Fibroblast of the aortic adventitia (primary cell): ENCODE measurements at places on chromosomes 5 and 9.

DNA sequence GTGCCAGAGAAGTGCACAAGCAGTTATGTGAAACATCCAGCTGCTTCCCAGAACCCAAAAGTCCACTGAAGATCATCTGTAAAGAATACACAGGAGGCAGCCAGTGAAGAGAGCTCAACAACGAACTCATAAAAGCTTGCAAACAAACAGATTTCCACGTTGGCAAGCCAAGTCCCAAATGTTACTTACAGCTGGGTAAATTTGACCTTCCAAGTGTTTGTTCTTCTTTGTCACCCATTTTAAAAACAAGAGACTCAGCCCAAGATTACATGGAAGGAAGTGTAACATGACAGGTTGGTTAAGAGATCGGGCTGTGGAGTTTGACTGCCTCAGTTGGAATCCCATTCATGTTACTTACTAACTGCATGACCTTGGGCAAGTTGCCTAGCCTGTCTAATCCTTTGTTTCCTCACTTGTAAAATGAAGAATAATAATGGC is 174.9 kb upstream of the PAPPA start:
- peak; percentile 81 for DNase-seq

DNA sequence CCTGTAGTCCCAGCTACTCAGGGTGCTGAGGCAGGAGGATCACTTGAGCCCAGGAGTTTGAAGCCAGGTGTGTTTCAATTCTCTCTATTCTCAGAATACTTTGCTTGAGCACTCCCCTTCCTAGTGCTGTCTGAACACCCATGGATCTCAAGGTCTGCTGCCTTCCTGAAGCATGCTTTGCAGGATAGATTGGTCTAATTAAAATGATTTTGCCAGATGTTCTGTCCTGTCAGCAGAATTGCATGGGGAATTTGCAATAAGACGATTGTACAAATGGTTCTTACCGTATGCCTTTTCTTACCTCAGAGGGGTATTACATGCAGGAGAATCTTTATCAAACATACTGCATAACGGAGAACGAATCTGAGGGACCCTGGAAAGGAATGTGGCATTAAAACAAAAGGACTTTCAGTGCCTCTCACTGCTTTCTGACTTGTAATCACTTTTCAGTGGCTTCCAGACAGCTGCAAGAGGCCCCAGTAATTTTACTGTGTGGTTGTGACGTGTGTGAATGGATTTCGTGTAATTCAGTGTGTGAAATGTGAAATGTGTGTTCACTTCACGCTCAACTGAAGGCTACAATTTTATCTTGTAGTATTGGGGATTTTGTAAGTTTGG is 587.2 kb upstream of the SEMA6A start:
- DNase-seq, result no peak

DNA sequence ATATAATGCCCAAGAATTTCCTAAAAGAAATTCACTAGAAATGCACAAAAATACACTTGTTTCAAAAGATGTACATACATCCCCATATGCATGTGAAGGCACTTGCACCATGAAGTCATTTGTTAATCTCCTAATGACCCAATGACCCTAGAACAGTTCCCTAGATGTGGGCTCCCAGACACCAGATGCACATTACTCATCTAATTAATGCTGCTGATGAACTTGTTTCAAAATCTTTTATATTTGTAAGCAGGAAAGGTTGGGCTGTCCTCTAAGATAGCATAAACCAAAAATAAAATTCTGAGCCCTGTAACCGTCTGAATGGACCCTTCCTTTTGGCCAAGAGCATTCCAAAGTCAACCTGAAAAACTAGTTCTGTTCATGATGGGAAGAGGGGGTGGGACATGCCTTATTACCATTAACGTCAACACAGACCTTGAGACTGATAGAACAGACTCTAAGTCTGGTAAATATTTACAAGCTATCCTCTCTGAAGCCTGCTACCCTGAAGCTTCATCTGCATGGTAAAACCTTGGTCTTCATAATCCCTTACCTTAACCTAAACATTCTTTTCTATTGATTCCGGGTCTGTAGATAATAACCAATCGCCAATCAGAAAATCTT is 91.0 kb upstream of the DAPK1 start:
- no peak for DNase-seq

- DNase-seq, result no peak
Measured at GRCh38 chr5:164832516-164832915, 1327.1 kb downstream of the MAT2B start.

GRCh38 chr5:132301344-132302271 is 7.4 kb downstream of the SLC22A4 start:
- no peak for DNase-seq

DNA sequence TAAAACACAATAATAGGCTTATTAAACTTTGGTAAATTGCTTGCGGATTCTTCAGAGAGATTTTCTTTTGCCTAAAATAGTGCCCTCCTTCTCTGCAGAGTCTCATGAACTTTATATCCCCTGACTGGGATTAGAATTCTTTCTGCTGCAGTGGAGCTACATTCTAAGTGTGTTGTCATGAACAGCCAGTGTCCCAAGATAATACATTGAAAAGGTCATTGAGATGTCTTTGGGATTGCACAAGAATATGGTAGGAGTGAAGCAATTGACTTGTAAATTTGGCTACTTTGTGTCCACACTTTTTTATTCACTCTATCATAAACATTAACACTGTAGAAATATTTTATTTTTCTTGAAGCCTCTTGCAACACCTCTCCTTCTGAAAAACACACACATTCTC is 604.5 kb downstream of the GABRG2 start:
- DNase-seq, result no peak

- DNase-seq, result peak; percentile 22
Measured at GRCh38 chr5:132176987-132177386, 50.7 kb downstream of the P4HA2 start.

DNA sequence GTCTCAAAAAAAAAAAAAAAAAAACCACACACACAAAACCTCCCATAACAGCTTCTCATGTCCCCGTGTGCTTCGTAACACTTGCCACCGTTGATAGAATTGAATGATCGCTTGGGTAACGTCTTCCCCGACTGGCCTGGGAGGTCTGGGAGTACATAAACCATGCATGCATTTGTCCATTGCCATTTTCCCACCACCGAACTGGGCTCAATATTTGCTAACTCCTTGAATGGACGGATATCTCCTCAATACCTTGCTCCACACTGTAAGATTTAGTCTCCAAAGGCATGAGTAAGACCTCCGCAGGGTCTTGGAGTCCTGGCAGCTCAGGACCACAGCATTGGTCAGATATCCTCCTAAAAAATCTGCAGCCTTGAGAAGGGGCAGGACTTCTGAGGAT is 3.2 kb upstream of the P4HA2 start:
- no peak for DNase-seq

- DNase-seq, result no peak
Measured at GRCh38 chr5:125137535-125137934, 391.1 kb upstream of the ZNF608 start.

GRCh38 chr9:135065151-135065550 is 22.3 kb upstream of the OLFM1 start:
- DNase-seq, result no peak

- DNase-seq, result no peak
Measured at GRCh38 chr9:1179366-1179765, 129.2 kb downstream of the DMRT2 start.

- DNase-seq, result no peak
Measured at GRCh38 chr5:175223291-175223690, 220.7 kb downstream of the DRD1 start.

DNA sequence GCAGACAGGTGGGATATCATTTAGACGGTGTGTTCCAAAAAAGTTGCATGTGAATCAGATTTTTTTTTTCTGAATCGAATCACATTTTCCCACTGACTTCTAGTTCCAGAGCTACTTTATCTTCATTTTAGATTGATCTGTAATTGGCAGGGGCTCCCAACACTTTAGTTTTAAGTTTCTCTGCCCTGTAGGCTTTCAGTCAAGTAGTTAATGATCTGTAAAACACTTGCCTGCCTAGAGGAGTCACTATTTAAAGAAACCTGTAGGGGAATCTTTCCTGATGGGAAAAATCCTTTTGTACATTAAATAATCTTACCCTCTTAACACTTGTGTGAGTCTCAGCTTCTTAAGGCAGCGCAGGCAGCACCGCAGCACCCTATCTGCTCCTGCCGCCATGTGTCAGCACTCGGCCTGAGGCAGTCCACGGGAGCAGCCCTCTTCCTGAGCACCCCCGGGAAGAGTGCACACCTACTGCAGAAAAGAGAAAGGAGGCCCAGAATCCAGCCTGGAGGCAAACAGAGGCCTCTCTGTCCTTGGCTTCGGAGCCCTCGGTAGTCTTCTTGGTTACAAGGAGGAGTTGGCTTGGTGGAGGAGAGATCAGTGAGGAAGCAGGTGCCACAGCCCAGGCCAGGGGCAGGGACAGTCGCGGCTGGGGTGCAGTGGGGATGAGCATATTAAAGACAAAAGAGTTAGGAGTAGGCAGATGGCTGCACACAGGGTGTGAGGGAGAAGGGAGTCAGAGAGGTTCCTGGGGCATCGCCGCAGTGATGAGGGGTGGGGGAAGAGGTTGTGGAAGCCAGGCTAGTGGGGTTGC is 209.3 kb downstream of the GAPVD1 start:
- no peak for DNase-seq

DNA sequence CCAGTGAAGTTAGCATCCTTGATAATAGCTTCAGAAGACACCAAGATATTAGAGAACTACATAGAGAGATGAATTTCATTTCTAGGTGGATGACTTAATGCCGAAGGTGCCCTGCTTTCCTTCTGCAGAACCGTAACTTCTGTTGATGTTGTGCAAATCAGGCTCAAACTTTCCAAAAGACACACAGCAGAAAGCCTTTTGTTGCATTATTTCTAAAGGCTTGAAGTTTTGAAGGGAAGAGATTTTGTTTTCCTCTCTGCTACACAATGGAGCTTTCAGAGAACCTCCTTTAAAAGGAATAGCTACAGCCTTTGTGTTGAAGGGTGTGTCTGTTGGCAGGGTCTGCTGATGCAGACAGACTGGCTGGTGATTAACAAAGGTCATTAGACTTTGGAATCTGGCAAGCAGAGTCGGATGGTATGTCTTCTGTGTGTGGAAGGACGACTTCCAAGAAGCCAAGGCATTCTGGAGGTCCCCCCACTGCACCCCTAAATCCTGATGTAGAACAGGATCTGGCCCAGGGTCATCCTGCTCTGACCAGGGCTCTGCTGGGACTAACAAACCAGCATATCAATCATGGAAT is 57.8 kb downstream of the ZNF462 start:
- peak; percentile 75 for DNase-seq

DNA sequence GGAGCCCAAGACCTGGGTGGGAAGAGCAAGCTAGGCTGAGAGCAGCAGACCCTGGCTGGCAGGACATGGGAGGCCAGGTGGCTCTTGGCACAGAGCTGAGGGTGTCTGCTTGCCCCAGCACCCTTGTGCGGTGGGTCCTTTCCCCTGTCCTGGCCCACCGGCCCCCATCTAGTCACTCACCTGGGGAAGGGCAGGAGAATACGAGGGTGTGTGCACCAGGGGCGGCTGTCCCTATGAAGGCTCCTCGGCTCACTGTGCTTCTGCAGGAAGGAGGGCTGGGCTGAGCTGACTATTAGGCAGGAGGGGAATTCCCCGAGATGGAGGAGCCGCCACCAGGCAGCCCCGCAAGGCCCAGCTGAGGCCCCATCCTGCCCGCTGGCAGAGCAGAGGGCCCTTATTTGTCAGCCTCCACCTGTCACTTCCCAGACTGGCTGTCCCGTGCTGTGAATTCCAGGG is 6.1 kb upstream of the TNIP1 start:
- no peak for DNase-seq

DNA sequence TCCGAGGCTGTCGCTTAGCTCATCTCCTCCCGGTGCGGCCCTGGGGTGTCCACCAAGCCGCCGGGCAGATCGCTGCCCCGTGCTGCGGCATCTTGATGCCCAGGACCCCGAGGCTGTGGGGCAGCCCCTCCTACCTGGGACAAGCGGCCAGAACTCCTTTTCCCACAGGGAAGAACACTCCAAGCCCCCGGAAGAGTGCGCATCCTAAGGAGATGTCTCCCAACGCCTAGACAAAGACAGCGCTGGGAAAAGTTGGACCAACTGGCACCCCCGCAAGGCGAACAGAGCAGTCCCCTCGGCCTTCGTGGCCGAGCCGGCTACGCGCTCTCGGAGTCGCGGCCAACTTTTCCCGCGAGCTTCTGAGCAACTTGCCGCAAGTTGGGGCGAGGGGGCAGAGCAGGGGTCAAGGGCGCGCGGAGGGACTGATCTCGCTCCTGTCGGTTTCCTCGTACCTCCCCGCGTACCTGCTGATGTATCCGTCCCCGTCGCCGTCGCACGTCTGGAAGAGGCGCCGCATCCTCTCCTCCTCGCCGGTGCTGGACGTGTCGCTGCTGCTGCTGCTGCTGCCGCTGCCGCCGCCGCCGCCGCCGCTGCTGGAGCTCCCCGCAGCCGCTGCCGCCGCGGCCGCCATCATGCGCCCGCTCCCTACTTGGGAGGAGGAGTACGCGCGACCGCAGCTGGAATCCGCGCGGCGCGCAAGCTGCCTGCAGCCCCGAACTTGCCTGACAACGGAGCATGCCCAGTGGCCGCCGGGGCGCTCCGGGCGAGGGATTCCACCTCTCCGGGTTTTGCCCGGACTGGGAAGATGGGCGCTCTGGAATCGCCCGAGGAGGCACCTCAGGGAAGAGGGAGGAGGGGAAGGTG is at the start of gene MCC:
Gene MCC (minus strand): TSS at position 673 of the 864 bp plus-strand sequence.
- peak; percentile 86 for DNase-seq

DNA sequence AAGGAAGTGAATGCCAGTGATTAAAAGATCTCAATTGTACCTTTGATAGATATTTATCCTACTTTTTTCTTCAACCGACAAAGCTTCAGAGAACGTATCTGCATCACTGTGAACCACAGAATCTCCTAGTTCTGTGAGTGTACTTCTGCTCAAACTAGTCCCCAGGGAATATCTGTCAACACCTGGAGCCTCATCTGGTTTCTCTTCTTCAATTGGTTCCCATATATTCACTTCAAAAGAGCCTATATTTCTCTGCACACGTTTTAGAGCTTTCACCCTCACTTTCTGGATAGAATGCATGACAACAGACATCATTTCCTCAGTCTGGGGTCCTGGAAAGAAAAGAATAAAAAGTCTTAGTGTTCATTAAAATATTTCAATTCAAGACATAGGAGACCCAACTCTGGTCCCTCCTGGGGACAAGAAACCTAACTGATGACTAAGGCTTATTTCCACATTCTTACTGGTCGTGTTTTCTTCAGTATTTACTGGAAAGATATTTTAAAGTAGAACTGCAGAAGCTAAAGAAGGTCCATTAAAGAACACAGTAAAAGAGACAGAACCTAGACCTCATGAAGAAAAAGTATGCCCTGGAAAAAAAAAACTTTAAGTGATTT is 64.3 kb downstream of the CPLANE1 start:
- no peak for DNase-seq

DNA sequence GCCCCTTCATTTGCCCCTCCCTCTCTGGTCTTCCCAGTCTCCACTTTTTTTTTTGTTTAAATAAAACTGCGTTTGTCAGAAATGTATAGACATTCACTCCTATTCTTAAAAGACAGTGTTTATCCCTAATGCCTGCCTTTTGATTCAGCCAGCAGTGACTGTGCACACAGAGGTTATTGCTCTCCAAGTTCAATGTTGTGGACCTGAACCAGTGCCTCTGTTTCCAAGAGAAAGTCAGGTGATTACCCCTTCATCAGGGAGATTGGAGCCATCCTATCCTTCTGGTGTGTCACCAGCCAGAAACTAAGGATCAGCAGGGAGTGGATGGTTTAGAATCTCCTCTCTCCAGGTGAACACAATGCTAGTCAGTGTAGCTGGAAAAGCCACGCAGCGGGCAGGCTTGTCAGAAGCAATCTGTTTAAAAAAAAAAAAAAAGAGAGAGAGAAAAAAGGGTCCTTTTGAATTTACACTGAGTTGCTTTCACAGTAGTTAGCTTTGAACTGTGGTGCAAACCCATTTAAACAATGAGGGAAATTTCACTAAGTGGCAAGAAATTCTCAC is 167.5 kb upstream of the DMRT1 start:
- DNase-seq, result no peak
